ENCODE measurements at places on chromosomes 6 and 20.

GRCh38 chr6:63785006-63785405 lies 149.4 kb downstream of the PHF3 start:
- no peak for DNase-seq

GRCh38 chr20:7323957-7324356 lies 556.5 kb downstream of the BMP2 start:
- DNase-seq, result no peak

- no peak for DNase-seq
These were observed 165.7 kb downstream of the MTFR2 start for GRCh38 chr6:136084403-136084802.

- no peak for DNase-seq
These were observed 27.2 kb downstream of the CRISP1 start for GRCh38 chr6:49839162-49839561.

DNA sequence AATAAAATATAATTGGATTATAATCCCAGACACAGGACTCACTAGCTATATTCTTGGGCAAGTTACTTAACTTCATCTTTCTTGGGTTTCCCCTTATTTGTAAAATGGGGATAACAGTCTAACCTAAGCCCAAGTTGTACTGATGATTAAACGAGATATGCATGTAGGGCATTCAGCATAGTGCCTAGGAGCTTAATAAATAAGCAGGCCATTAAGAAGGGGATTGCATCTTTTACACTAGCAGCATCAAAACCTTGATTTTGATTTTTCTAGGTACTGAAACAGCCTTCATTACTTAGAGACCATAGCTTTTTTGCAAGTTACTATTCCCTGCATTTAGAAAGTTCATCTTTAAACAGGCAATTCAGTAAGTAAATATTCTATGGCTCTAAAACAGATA lies 2.2 kb upstream of the QKI start:
- no peak for DNase-seq

DNA sequence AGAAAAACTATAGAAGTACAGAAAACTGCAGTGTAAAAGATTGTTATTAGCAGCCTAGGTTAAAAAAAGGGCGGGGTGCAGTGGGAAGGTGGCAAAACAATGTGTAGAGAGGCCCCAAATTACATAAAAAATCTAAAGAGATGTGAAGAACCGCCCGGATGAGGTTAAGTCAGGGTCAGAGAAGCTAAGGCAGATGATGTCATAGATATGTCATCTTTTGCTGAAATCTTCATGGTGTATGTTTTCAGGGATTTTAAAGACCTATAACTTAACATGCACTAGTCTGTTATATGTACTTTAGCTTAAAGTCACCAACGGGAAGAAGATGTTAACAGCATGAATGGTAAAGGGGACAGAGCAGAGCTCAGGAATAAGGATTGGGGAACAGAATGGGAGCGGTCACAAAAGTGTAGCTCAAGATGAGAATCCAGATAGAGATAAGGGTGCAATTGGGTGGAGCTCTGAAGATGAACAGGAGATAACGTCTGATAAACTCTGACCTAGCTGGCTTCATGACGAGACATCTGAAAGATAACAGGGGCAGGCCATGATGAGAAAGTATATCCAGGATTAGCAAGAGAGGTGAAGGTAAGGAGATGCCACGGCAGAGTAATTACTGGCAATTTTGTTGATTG lies 83.4 kb downstream of the TFAP2A start:
- DNase-seq, result no peak

DNA sequence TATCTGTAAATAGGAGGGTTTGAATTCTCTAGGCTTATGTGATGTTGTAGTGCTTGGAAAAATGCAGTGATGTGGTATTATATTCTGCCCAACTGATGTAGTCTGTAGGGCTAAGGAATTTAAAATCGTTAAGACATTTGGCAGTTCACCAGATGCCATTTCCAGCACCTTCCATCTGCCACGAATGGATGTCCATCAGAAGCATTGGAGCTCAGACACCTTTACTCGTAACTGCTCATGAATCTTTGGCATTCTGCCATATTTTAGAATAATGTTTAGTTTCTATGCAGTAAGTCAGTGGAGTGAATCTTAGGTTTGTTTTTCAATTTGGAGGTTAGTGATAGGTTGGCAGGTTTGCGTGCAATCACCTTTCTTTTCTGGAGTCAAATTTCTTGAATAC lies 2.4 kb upstream of the SYTL3 start:
- DNase-seq, result no peak

DNA sequence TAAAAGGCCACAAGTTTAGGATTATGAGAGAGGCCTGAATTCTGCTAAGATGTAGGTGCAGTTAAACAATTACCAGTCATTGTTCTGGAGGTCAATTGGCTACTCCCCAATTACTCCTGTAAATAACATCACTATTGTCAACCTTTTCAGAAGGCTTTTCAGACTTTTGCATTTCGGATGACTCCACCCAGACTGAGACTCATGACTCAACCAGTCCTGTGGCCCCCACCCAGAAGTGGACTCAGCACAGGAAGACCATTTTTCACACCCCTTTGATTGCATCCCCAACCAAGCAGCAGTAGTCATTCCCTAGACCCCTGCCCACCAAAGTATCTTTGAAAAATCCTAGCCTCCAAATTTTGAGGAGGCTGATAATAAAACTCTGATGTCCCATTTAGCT lies 139.3 kb upstream of the SLC22A16 start:
- DNase-seq, result no peak

DNA sequence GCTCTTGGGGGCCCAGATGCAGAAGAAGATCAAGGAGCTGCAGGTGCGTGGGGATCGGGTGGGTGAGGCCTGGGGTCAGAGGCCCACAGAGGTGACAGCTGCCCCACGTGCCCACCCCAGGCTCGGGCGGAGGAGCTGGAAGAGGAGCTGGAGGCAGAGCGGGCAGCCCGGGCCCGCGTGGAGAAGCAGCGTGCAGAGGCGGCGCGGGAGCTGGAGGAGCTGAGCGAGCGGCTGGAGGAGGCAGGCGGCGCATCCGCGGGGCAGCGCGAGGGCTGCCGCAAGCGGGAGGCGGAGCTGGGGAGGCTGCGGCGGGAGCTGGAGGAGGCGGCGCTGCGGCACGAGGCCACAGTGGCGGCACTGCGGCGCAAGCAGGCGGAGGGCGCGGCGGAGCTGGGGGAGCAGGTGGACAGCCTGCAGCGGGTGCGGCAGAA lies 41.5 kb downstream of the MYH7B start:
- no peak for DNase-seq

DNA sequence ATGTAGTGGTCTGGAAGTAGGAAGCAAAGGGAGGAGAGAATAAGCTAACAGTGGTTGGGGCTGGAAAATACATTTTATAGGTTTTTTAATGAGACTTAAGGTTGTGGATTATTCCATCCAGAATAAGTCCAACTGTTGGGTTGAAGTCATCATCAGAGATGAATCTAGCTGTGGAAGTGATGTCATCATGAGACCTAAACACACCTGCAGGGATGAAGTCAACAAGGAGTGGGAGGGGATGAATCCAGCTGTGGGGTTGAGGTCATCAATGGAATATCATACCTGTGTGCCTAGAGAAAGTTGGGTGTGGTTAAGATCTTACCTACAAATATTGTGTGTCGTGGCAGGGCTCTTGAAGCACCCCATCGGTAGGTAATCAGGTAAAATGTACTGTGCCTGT lies 730.7 kb downstream of the RFPL4B start:
- DNase-seq, result no peak

Data from stimulated activated CD8-positive, alpha-beta memory T cell treated with anti-CD3 and anti-CD28 coated beads, Interleukin-7, amount 100 ng/mL, for 4 hours (primary cell).